CD4-positive, alpha-beta T cell treated with Interferon alpha-2 for 1 hour (primary cell): ENCODE measurements at places on chromosomes 1 and 21.

DNA sequence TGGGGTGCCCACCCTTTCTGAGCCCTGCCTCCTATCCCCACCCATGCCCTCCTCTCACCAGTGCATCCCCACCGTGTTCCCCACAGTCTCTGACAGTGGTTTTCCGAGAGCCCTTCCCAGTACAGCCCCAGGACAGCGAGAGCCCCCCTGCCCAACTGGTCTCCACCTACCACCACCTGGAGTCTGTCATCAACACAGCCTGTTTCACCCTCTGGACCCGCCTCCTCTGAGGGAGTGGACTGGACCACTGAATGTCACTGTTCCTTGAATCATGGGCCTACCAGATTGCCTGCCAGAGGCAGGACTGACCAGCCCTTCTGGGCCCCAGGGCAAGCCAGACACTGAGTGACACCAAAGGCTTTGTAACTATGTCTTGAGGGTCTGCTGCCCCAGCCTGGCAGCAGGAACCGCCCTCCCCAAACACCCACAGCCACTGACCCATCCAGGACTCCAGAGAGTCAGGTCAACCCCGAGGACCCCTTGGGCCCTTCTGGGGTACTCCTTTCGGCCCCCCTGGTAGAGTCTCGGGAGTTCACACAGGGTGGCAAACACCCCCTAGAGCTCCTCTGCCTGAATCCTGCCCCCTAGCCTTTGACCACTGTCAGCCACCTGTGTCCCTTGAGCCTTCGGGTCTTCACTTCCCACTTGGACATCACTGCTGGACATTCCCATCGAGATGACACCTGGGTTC lies 3.3 kb downstream of the HYI start:
- no peak for DNase-seq

GRCh38 chr1:154348429-154349076 lies 23.2 kb downstream of the ATP8B2 start:
- DNase-seq: no peak

DNA sequence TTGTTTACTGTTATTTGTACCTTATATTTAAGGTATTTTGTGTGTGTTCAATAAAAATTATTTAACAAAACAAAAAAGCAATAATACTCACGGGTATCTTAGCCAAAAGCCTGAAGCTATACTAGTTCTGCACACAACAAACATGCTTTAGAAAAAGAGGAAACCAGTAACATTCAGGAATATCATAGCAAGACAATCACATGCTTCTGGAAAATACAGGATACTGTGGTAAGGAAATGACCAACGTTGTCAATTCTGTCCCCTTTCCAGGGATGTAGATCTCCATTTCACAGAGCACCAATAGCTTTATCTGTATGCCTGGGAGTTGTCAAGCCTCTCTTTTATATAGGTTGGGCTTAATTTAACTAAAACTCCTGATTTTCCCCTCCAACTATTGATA lies 288.4 kb downstream of the SMYD3 start:
- no peak for DNase-seq

DNA sequence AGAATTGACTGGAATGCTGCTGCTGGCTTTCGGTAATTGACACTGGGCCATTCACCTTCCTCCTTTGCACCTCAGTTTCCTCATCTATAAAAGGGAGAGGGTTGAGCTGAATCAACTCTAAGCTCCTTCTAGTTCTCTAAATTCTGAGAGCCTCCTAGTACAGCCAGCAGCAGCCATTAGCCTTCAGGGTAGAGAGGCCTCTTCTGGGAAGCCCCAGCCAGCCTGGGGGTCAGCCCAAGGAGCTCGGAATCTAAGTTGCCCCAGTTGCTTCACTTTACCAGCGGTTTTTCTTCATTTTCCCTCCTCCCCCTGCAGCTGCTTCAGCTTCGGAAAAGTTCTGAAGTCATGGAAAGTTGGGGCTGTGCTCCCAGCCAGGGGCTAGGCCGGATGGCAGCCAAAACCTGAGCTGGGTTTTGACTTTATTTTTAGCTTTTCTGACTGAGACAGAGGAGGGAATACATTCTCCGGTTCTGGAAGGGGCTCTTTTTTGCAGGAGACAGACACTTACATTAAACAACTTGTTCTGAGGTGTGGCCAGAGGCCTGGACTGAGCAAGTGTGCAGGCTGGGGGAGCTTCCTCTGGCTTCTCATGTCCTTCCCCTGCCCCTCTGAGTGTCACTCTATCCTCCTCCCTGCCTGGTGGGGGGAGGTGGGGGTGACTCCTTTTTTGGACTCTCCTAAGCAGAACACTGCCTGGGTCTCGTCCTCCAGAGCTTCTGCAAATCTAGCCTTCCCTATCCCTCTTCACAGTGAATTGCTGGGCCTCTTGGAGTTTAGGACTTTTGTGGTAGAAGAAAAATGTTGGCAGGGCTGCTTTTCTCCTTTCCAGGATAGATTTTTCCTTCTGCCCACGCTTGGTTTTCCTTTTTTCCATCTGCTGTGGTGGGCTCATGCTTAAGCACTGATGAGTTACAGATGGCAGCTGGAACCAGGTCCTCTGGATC lies 14.4 kb downstream of the LMNA start:
- no peak for DNase-seq

DNA sequence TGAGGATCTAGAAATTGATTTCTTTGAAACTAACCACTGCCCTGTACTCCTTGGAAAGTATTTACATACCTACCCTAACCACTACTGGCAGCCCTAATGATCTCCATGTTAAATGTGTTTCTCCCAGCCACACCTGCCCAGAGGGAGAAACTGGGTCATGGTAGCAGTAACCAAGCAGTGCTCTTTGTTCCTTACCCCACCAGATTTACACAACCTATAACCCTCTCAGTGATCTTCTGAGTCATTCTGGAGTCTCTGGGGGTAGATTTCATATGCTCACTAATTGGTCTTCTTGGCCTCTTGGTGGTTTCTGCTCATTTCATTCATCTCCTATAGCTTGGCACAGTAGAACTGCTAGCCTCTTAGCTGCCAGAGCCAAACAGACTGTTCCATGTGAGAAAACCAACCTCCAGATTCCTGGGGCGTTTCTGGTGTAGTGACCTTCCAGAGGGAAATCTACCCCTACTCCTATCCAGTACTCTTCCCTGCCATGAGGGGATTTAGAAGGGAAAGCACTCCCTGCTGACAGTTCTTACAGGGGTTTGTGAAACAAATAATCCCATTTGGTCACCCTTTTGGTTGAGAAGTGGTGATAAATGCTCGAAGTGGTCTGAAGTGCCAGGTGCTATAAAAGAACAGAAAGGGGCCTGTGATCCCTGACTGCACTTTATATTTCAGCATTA lies 36.2 kb upstream of the LRIG2 start:
- DNase-seq: no peak

DNA sequence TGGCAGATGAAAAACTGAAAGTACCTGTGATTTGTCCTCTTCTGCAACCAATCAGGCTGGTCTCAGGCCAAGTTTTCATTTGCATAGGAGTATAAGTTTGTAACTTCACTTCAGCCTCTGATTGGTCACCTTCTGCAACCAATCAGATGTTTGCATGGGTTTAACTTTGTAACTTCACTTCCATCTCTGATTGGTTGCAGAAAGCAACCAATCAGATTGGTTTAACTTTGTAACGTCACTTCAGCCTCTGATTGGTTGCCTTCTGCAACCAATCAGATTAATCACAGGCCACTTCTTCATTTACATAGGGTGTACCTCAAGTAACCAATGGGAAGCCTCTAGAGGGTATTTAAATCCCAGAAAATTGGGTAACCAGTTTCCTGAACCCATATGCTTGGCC lies 18.9 kb upstream of the TUT4 start:
- DNase-seq: peak; percentile 12

GRCh38 chr1:57761628-57762027 lies 337.8 kb upstream of the DAB1 start:
- DNase-seq: no peak

DNA sequence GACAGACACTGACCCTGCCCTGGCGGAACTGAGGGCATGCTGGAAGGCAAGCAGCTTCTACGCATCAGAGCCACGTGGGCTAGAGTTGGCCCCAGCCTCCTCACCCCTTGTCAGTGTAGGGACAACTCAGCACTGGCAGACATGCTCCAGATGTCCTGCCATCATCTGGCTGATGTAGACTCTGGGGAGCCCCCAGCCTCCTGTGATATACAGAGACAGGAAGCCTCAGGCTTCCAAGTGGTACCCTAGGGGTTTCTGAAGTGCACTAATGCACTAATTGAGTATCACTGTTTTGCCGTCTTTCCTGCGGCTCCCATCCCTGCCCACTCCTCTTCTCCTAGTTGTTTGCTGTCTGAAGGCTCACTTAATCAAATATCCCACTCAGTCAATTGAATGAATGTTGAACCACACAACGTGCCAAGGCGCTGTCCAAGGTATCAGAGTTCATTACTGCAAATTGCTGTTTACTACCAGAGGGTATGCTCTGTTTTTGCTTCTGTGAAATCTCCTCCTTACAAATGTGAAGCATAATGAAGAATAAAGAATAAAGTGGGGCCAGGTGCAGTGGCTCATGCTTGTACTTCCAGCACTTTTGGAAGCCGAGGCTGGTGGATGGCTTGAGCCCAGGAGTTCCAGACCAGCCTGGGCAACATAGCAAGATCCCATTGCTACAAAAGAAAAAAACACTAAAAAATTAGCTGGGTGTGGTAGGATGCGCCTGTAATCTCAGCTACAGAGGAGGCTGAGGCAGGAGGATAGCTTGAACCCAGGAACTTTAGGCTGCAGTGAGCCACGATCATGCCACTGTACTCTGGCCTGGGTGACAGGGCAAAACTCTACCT lies 76.4 kb upstream of the ZBTB18 start:
- no peak for DNase-seq

DNA sequence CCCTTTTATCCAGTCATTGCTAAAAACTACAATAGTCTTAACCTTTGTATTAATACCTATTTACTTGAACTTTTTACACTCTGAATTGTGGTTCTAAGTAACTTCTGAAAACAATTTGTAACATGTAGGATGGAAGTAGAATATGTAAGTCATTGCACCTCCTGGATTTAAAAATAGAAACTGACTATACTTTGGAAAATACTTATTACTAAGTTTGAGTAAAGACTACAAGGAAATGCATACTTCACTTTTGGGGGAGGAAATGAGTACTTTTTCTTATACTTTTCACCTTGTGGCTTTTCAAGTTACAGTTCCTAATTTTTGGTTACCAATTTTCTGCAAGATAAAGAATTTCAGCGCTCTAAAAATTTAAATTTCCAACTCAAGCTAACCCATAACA lies 8.7 kb downstream of the RGS18 start:
- DNase-seq: no peak

- DNase-seq: no peak
Measured at GRCh38 chr1:68974447-68974846, 477.6 kb upstream of the DEPDC1 start.

- DNase-seq: no peak
Measured at GRCh38 chr1:215643592-215644321, 76.7 kb downstream of the KCTD3 start.

- peak; percentile 56 for DNase-seq
Measured at GRCh38 chr1:12600880-12601633, 17.0 kb downstream of the DHRS3 start.

GRCh38 chr1:184350573-184350972 lies 36.3 kb upstream of the C1orf21 start:
- no peak for DNase-seq

DNA sequence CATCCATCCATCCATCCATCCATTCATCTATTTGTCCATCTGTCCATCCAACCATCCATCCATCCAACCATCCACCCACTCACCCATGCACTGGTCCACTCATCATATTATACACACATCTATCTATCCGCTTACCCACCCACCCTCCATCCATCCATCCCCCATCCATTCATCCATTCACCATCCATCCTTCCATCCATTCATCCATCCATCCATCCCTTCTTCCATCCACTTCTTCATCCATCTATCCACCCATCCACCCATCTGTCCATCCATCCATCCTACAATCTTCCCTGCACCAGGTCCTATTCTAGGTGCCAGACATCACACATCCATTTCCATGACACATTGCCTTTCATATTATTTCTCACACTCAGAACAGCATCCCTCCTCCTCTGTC lies 87.1 kb upstream of the ROR1 start:
- DNase-seq: no peak

- DNase-seq: no peak
Measured at GRCh38 chr1:5746611-5747425, 245.4 kb downstream of the NPHP4 start.

DNA sequence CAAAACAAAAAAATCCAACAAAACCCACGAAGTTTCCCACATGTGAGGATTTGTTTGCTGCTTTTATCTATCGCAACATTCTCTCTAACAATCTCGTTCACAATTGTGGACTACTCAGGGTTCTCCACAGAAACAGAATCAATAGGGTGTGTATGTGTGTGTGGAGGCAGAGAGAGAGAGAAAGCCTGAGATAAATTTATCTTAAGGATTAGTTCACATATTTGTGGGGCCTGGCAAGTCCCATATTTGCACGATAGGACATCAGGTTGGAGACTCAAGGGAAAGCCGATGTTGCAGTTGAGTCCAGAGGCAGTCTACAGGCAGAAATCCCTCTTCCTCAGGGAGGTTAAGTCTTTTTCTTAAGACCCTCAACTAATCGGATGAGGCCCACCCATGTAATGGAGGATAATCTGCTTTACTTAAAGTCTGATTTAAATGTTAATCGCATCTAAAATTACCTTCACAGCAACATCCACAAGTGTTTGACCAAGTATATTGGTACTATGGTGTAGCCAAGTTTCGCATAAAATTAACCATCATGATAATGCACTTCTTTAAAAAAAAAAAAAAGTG lies 31.7 kb downstream of the ADAMTS1 start:
- DNase-seq: no peak

DNA sequence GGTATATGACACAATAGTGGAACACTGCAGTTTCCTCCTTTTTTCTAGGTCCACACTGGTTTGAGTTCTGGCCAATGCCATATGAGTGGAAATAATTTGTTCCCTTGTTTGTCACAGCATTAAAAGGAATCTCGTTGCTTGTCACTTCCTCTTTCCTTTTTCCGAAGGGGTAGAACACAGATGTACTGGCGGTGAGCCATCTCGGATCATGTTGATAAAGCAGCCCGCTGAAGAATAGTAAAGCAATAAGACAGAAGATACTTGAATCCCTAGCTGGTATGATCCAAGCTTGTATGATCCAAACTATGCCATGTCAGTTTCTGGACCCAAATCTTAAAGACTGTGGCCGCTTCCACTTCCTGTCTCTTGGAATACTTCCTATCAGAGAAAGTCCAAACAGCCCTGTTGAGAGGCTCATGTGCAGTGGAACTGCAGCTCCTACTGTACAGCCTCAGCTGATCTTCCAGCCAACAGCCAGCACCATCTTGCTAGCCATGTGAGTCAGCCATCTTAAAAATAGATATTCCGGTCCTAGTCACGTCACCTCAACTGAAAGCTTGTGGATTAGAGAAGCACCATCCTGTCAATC lies 40.3 kb downstream of the CFHR5 start:
- DNase-seq: no peak

GRCh38 chr21:14361958-14362357 lies 21.0 kb downstream of the HSPA13 start:
- no peak for DNase-seq

- no peak for DNase-seq
Measured at GRCh38 chr1:68429233-68429808, 20.4 kb downstream of the RPE65 start.

DNA sequence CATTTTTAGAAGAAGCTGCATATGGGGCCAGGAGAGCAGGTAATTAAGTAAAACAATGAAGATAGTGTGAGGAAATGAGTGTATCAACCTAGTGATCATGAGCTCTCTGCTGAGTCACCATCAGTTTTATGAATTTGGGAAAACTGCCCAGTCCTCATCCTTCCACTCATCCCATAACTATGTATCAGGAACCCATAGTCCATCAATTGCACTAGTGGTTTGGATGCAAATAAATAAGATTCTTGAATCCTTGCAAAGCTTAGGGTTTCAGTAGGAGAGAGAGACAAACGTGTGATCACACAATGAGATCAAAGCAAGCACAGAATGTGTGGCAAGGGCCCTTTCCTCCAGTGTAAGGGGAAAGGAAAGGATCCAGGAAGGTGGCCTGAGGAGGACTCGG lies 145.6 kb downstream of the ZZZ3 start:
- no peak for DNase-seq
